ENCODE measurements at places on chromosomes 1 and 21.

DNA sequence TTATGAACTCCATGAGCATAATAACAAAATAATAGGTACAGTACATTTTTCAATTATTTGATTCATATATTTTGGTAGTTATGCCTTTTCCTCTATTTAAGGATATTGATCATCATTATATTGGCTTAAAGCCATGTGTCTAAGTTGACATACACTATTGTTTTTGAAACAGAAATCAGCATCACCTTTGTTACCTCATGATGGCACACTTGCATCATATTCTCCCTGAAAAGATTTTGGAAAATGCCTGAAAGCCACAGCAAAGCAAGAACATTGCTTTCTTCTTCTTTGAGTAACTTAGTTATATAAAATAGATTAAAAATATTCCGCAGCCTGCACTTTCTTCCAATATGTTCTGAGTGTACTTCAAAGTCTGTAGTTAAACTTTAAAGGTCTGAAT lies 33.3 kb downstream of the TMPRSS15 start:
- H3K4me3 ChIP-seq = no peak overlapping the region
- no peak overlapping the region for H3K27ac ChIP-seq
- H3K27me3 ChIP-seq = no peaks in the 10 kb centered on the region
- H3K36me3 ChIP-seq = no peaks in the 10 kb centered on the region
- peaks cover 4% of the 10 kb centered on the region for H3K4me1 ChIP-seq
- DNase-seq = no peak

DNA sequence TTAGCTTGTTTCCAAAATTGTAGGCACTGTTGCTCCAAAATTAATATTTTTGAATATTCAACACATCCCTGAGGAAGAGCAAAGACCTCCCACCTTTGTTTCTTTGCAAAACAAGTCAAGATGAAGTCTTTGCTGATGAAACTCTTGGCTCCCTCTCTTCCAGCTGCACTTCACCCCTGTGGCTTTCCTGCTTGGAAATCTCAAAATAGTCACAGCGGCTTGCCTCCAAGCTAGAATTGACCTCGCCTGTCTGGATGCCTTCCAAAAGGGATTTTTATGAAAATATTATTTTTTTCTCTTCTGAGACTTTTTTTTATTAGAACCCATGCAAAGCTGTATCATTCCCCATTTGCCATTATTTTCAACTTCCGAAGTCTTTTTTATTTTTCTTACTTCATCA lies 71.1 kb upstream of the MROH9 start:
- H3K27ac ChIP-seq = no peak overlapping the region
- no peaks in the 10 kb centered on the region for H3K36me3 ChIP-seq
- H3K27me3 ChIP-seq = peaks cover 11% of the 10 kb centered on the region

DNA sequence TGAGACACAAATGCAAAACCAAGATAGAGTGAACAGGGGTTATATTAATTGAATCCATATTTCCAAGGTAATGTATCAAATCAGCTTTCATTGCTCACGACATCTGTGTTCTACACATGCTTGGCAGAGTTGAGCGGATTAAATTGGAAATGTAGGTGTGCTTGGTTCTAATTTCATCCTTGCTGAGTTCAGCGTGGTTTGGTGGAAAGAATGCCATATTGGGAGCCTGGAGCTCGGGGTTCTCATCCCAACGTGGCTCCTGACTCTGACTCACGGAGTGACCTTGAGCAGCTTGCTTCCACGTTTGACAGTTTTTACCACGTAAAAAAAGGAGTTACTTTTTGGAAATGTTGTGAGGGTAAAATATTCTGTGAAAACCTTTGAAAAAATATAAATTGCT lies 92.0 kb downstream of the MTR start:
- H3K4me3 ChIP-seq = no peak overlapping the region
- H3K27ac ChIP-seq = no peak overlapping the region
- H3K4me1 ChIP-seq = no peaks in the 10 kb centered on the region
- DNase-seq = no peak

DNA sequence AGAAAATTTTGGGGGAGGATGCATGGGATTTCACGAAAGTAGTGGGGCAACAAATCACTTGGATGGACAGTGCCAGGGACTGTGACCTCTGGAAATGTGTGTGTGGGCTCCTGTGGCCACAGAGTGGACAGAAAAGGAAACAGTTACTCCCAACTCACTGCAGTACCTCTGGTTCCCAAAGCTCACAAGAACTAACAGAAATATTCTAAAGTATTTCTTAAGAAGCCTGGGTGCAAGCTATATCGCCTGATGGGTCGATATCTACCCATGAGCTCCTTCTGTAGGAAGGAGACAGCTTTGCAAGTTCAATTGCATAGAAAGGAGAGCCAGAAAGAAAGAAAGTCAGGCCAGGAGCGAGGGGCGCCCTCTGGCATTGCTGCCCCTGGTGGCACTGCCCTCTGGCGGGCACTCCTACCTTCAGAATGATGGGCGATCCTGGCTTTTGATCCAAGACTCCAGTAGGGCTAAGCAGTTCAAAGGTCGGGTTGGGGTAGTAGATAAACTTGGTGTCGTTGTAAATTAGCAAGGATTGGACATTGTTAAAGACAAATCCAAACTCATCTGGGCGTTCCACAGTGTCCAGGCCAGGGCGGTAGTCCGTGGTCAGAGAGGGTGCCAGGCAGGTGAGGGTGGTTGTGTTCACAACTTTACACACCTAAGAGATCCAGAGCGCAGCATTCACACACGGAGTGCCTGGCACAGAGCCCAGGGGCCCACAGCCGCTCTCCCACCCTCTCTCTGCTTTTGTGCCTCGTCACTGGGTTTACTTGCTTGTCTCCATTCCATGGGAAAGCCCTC lies 134.7 kb upstream of the CD34 start:
- no peaks in the 10 kb centered on the region for H3K4me1 ChIP-seq
- no peak for DNase-seq
- H3K27me3 ChIP-seq = no peaks in the 10 kb centered on the region
- H3K36me3 ChIP-seq = no peaks in the 10 kb centered on the region
- H3K4me3 ChIP-seq = no peak overlapping the region

GRCh38 chr1:159228554-159228953 lies 23.9 kb downstream of the ACKR1 start:
- no peak for DNase-seq
- H3K4me3 ChIP-seq = no peak overlapping the region
- no peak overlapping the region for H3K27ac ChIP-seq
- H3K27me3 ChIP-seq = peaks cover 31% of the 10 kb centered on the region
- no peaks in the 10 kb centered on the region for H3K4me1 ChIP-seq
- H3K36me3 ChIP-seq = no peaks in the 10 kb centered on the region

- H3K27me3 ChIP-seq = no peaks in the 10 kb centered on the region
- H3K27ac ChIP-seq = no peak overlapping the region
- no peaks in the 10 kb centered on the region for H3K36me3 ChIP-seq
- no peak for DNase-seq
These were observed 307.3 kb upstream of the DUSP10 start for GRCh38 chr1:222049176-222049575.

DNA sequence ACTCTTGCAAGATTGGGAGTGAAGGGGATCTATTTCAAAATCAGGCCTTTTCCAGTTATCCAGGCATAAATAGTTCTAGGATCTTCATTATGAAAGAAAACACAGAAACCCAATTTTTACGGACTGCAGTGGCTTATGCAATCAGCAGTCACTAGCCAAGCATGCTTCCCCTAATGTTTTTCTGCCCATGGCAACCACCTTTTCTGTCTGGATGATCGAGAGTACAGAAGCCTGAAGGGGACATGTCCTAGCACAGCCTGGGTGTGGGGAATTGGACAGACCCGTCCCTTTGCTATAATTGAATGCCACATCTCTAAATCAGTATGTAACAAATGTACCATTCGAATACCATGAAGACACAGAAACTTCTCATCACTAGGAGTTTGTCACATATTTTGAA lies 29.8 kb upstream of the NCAM2 start:
- no peak for DNase-seq
- H3K27me3 ChIP-seq = no peaks in the 10 kb centered on the region
- H3K36me3 ChIP-seq = no peaks in the 10 kb centered on the region
- no peak overlapping the region for H3K4me3 ChIP-seq

DNA sequence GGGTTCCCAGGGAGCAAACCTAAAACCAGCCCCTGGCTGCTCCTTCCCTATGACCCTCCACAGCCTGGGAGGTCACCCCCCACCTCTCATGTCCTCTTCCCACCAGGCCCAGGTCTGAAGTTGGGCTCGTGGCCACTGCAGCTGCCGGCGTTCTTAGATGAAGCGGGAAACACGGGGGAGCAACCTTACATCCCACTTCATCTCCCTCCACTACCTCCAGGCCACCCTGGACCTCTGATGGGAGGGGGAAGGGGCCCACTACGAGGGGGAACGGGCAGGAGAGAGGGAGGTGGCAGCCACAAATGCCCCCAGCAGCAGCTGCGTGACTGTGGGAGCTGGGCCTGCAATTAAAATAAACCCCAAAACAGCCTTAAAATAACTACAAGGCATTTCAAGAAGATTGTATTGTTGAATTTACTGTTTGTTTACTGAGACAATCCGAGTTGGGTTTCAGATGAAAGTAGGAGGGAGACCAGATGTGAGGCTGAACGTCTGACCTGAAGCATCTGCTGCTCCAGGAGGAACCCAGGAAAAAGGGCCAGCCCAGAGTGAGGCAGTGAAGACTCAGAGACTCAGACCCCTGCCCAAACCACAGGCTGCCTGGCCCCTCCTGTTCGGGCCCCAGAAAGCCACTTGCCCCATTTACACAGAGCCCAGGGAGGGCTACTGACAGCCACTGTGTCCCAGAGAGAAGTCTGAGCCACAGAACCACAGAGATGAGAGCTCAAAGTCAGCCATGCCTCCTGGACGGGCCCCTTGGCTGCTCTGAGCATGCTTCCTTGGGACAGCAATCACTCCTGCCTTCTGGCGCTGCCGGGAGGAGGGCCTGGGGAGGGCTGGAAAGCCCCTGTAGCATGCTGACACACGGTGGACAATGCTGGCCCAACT lies 59.8 kb downstream of the GLIS1 start:
- DNase-seq = no peak
- peaks cover 20% of the 10 kb centered on the region for H3K4me1 ChIP-seq
- H3K36me3 ChIP-seq = no peaks in the 10 kb centered on the region
- no peak overlapping the region for H3K4me3 ChIP-seq
- no peaks in the 10 kb centered on the region for H3K27me3 ChIP-seq

- no peak overlapping the region for H3K27ac ChIP-seq
- H3K4me3 ChIP-seq = no peak overlapping the region
- DNase-seq = no peak
- H3K4me1 ChIP-seq = peaks cover 6% of the 10 kb centered on the region
- no peaks in the 10 kb centered on the region for H3K36me3 ChIP-seq
- peaks cover 4% of the 10 kb centered on the region for H3K27me3 ChIP-seq
These were observed 4.2 kb upstream of the TMEM183A start for GRCh38 chr1:203002951-203003350.

- H3K27ac ChIP-seq = no peak overlapping the region
- H3K4me3 ChIP-seq = no peak overlapping the region
- H3K36me3 ChIP-seq = no peaks in the 10 kb centered on the region
- no peak for DNase-seq
- no peaks in the 10 kb centered on the region for H3K27me3 ChIP-seq
These were observed 372.3 kb downstream of the USP25 start for GRCh38 chr21:16102113-16102512.

- H3K36me3 ChIP-seq = peaks cover 5% of the 10 kb centered on the region
- DNase-seq = no peak
- H3K4me1 ChIP-seq = peaks cover 44% of the 10 kb centered on the region
These were observed 10.0 kb downstream of the SLC16A4 start for GRCh38 chr1:110380672-110381283.

DNA sequence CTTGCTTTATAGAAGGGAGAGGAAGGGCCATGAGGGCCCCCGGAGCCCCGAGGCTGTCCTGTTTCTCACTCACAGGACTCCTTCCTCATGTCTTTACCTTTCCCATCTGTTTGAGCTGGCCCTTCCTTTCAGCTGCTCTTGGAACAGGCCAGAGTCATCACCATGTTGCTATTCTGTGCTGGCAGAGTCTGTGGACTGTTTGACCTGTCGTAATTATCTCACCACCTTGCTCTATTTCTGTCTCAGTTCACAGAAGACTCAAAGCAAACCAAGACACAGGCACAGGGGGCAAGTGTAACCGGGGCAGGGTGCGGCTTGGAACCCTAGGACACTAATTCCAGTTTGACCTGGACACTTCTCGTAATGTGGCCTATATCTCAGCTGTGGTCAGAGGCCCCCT lies 104.3 kb upstream of the CD34 start:
- H3K4me1 ChIP-seq = no peaks in the 10 kb centered on the region
- peaks cover 11% of the 10 kb centered on the region for H3K27me3 ChIP-seq
- no peaks in the 10 kb centered on the region for H3K36me3 ChIP-seq
- DNase-seq = no peak

- H3K27me3 ChIP-seq = no peaks in the 10 kb centered on the region
- peaks cover 11% of the 10 kb centered on the region for H3K4me1 ChIP-seq
- DNase-seq = no peak
These were observed 14.8 kb upstream of the TMEM240 start for GRCh38 chr1:1554926-1555915.

- no peak for DNase-seq
- H3K36me3 ChIP-seq = no peaks in the 10 kb centered on the region
- peaks cover 7% of the 10 kb centered on the region for H3K4me1 ChIP-seq
- no peak overlapping the region for H3K27ac ChIP-seq
- no peaks in the 10 kb centered on the region for H3K27me3 ChIP-seq
These were observed 9.6 kb upstream of the NVL start for GRCh38 chr1:224339442-224340033.

DNA sequence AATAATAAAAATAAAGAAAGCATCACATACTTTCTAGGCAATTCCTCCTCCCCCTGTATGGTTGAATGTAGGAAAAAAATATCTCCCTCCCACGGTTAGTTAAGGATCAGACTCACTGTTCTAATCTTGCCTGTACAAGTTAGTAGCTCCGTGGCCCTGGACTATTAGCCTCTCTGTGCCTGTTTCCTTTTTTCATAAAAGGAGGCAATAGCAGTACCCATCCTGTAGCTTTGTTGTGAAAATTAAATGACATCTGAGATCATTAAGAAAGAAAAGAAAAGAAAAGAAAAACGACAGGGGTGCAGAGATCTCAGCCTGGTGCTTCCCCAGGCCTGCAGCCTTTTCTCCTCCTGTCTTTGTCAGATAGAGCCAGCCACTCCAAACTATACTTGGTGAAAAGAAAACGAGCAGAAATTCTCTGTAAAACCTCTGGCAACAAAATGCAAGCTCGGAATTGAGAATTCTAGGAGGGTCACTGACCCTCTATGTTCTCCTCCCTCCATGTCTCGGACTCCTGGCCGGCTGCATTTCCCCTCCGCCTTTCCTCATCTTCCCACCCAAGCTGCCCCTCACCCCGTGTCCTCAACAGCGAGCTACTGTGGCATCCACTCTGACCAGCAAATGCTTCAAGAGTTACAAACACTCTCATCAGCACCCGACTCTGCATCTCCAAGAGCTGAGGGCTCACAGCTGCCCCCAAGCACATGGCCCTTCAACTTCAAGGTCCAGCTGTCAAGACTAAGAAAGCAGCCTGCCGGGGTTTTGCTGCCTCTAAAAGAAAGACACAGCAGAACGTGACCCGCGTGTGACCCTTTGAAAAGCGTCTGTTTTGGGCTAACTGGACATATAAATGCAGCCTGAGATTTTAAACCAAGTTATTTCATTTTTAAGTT lies 13.6 kb downstream of the RIPK4 start:
- DNase-seq = no peak
- H3K4me1 ChIP-seq = no peaks in the 10 kb centered on the region
- no peaks in the 10 kb centered on the region for H3K27me3 ChIP-seq
- H3K4me3 ChIP-seq = no peak overlapping the region

DNA sequence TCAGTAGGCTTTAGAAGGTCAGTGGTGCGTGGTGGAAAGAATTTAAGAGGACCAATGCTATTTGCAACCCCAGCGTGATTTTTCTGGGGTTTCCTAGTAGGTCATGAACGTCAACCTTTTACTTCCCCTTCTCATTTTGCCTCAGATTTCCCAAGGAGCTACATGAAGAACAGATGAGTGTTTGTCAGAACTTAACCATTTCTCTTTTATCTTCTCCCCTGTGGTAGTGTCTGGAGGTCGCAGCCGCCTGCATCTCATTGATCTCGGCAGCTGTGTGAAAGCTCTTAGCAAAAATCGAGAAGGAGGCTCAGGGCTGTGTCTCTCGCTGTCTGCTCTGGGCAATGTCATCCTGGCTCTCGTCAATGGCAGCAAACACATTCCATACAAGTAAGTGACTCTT lies 491.1 kb downstream of the KIF26B start:
- H3K4me3 ChIP-seq = no peak overlapping the region
- DNase-seq = no peak
